NCI-H2081 treated with DMSO at 0.1 percent for 48 hours (cell line): ENCODE measurements at places on chromosomes 2 and 18.

GRCh38 chr18:2083691-2084090 lies 487.6 kb downstream of the METTL4 start:
- DNase-seq = no peak

- DNase-seq = no peak
Observed at GRCh38 chr2:11264007-11264406, 80.4 kb downstream of the ROCK2 start.

- no peak for DNase-seq
Observed at GRCh38 chr18:45838302-45839070, 13.0 kb downstream of the SIGLEC15 start.

DNA sequence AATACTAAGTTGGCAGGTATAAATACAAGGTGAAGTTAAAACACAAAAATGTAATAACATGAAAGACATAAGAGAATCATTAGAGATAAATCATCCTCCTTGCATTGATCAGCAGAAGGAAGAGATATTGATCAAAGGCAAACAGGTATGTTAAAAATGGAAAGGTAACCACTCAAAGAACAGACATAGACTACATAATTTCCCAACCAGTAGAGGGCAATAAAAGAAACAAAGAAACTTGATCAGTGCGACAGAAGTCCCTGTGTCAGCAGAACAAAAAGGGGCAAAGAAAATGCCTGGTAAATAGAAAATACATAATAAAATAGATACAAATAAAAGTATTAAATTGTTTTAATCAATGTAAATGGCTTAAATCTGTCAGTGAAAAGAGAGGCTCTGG lies 53.6 kb downstream of the FAM228A start:
- DNase-seq = peak; percentile 26

GRCh38 chr2:137942037-137942832 lies 22.0 kb upstream of the HNMT start:
- no peak for DNase-seq

DNA sequence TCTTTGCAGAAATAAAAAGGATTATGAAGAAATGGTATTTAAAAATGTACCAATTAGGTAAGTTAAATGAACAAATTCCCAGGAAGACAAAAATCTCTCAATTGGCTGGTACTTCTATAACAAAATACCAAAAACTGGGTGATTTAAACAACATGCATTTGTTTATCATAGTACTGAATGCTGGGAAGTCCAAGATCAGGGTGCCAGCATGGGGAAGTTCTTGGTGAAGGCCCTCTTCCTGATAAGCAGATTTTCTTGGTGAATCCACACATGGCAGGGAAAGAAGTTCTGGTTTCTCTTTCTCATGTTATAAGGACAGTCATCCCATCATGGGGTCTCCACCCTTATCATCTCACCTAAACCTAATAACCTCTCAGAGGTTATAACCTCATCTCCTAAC lies 271.6 kb upstream of the SETBP1 start:
- DNase-seq = no peak

GRCh38 chr18:63511285-63511684 lies 30.9 kb upstream of the SERPINB12 start:
- no peak for DNase-seq

DNA sequence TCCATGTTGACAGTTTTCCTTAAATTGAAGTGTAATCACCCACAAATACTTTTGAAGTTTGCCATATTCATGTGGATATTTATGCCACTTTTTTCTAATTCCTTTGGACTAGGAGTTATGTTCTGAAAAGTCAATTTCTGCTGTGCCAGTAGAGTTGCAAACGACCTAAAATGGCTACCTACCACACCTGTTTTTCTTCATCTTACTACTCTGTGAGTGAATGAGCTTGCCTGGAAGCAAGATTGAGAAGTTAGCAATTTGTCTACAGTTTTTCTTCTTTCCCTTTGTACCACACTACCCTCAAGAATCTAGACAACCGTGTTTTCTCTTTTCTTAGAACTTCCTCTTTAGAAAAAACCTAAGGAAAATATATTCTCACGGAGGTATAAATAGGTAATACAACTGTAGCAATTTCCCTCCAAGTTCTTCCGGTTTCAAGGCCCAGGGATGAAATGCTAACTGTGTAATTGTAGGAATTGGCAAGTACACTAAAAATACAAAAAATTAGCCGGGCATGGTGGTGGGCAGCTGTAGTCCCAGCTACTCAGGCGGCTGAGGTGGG lies 7.3 kb upstream of the SLC39A10 start:
- DNase-seq = no peak

DNA sequence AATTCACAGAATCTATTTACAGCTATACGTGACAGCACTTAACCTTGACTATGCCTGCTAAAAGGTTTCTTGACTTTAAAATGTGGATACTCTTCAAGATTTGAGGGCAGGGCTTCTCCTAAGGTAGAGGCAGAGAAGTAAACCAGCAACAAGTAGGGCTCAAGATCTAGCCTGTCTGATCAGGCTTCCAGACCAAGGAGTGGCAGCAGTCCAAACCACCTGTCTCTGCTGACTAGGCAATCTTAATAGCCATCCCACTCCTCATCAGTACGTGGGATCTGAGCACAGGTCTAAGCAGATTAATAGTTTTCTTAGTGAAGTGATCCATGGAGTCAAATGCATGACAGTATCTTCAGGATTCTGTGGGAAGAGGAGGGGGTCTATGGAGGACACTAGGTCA lies 100.4 kb downstream of the GPD2 start:
- DNase-seq = no peak

- DNase-seq = no peak
Observed at GRCh38 chr2:204354442-204354856, 190.8 kb upstream of the PARD3B start.
